Aorta (tissue), 5 donors: ENCODE measurements at places on chromosomes 2 and 18. TPM values are rescaled to one million over a fixed set of nuclear protein-coding genes. Genes with fewer than 3 reads are reported as not detected.

TCF4 gene
- 42.2 TPM for polyA plus RNA-seq

ZNG1B gene
- 43.1 TPM for polyA plus RNA-seq

SCYGR4 gene
- polyA plus RNA-seq, result not detected

SRD5A2 gene
- not detected for polyA plus RNA-seq

ALK gene
- polyA plus RNA-seq, result not detected

GLB1L gene
- 3.8 TPM for polyA plus RNA-seq

CCL20 gene
- 0.23 TPM for polyA plus RNA-seq

FARP2 gene
- polyA plus RNA-seq, result 48.2 TPM

CCDC85A gene
- polyA plus RNA-seq, result not detected

CD226 gene
- not detected for polyA plus RNA-seq

COL4A3 gene
- 22.7 TPM for polyA plus RNA-seq
